Peyer's patch (tissue), 4 donors: ENCODE measurements at places on chromosomes 4 and X. TPM values are rescaled to one million over a fixed set of nuclear protein-coding genes. Genes with fewer than 3 reads are reported as not detected.

Gene TMEM150C
- total RNA-seq: not detected

Gene ABCG2
- total RNA-seq: 17.3 TPM

Gene MAGEB10
- total RNA-seq: not detected

Gene SLC7A11
- total RNA-seq: 0.47 TPM

Gene PCDH10
- 0.53 TPM for total RNA-seq

Gene SSX1
- not detected for total RNA-seq

Gene EDNRA
- 0.38 TPM for total RNA-seq

Gene SPANXD
- not detected for total RNA-seq

Gene TGIF2LX
- total RNA-seq: not detected

Gene EIF2S3
- 44.7 TPM for total RNA-seq

Gene ZFP42
- not detected for total RNA-seq

Gene RRH
- not detected for total RNA-seq

Gene RLIM
- 17.0 TPM for total RNA-seq

Gene HTN1
- not detected for total RNA-seq

Gene RHOH
- 6.8 TPM for total RNA-seq

Gene CPE
- 23.6 TPM for total RNA-seq

Gene GPR82
- total RNA-seq: 1.7 TPM

Gene RAB9B
- total RNA-seq: not detected

Gene PI4K2B
- 41.2 TPM for total RNA-seq

Gene S100G
- not detected for total RNA-seq

Gene ETNPPL
- not detected for total RNA-seq

Gene CXCL8
- total RNA-seq: not detected

Gene NIPAL1
- total RNA-seq: 14.7 TPM

Gene PDLIM3
- 73.0 TPM for total RNA-seq

Gene TCEAL6
- not detected for total RNA-seq

Gene OCRL
- 26.0 TPM for total RNA-seq

Gene NAT8L
- total RNA-seq: not detected

Gene HMGB3
- 77.6 TPM for total RNA-seq

Gene TRIML2
- not detected for total RNA-seq

Gene CCDC160
- not detected for total RNA-seq

Gene NALF2
- not detected for total RNA-seq

Gene ZXDA
- 4.4 TPM for total RNA-seq

Gene GAGE1
- not detected for total RNA-seq
